ENCODE measurements at places on chromosomes 3 and 15.
A peak's percentile ranks its signal among the peaks of the same experiment; 100 is the strongest.

GRCh38 chr15:69200832-69201745 lies 40.7 kb downstream of the GLCE start:
- no peak for DNase-seq

GRCh38 chr3:108202080-108202479 lies 20.1 kb downstream of the IFT57 start:
- no peak for DNase-seq

DNA sequence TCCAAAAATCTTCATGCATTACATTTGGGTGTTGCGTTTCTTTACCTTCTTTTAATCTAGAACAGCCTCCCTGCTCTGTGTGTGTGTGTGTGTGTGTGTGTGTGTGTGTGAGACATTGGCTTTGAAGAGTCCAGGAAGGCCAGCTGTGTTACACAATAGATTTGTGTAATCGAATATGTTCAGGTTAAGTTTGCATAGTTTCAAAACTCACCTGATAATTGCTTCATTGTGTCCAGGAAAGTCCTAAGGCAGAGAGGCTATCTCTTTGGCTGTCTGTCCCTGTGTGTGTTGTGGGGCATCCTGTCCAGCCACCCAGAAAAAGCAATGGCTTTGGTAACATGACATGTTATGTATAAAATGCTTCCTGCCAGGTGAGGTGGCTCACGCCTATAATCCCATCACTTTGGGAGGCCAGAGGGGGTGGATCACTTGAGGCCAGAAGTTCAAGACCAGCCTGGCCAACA lies 37.5 kb downstream of the ZNF710 start:
- DNase-seq, result no peak

DNA sequence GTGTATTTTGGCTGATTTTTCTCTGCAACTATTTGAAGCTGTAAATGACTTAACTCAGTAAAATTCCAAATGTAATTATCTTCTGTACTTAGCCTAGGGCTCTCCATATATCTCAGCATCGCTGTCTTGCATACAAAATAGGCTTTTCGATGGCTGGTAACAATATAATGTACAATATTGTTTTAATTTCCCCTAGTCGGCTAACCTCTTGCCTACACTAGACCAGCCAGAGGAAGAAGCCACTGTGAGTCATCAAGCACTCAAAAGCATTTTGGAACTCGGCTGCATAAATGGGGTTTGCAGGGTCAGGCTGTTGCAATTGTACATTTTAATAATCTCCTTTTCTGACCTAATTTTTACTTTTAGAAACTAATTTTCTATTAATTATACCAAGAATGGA lies 583.8 kb downstream of the FOXP1 start:
- no peak for DNase-seq

GRCh38 chr15:50232791-50233190 lies 32.7 kb downstream of the HDC start:
- DNase-seq, result no peak

DNA sequence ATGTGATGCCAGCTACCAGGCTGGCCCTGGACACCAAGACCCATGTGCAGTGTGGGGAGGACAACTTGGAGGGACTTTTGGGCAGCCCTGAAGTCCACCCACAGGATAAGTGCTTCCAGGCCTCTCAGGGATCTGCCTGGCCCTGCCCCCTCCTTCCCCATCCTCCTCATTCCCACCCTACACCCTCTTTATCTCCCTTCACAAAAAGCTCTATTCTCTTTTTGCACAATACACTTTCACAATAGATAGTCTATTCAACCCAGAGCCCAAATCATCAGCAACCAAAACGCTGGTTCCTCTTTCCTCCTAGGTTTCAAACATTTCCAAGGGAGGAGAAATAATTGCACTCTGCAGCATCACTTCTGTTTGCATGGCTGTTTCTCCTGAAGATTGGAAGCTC lies 7.8 kb upstream of the ZNF710 start:
- no peak for DNase-seq

- DNase-seq, result no peak
These were observed 58.8 kb downstream of the KAT2B start for GRCh38 chr3:20099060-20099459.

- peak; percentile 38 for DNase-seq
These were observed 156.7 kb downstream of the KLF13 start for GRCh38 chr15:31483053-31483985.

DNA sequence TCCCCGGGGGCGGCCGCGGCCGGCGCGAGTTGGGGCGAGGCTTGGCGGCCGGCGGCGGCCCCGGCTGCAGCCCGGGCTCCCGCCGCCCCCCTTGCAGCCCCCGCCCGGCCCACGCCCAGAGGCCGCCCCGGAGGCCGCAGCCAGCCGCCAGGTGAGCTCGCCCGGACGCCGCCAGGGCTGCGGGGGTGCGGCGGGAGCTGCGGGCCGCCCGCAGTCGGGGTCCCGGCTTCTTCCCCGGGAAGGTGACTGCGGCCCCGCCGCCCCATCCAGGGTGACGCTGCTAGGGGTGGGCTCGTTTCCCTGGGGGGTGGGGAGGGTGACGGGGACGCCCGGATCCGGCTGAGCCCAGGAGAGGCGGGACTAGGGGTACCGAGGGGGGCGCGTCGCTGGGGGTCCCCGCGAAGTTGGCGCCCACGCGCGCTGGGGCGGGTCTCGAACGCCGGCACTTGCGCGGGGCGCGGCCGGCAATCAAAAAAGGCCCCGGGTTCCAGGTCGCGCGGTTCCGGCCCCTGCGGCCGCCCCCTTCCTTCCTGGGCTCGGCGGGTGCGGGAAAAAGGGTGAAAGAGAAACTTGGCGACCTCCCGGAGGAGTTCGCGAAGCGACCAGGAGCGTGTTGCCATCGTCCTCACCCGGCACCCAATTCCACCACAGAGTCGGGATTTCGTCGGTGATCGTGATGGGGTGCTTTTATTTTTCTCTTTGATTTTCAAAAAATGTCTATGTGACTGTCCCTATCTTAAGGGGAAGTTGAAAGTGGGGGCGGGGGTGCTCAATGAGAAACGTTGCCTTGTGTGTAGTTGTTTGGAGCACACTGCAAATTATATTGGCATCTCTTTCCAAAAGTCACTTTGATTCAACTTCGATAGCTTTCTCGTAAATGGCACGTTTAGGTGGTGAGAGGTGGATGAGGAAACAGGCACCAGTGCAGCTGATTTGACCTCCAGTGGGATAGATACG lies 619 bp downstream of the ATXN7 start:
- DNase-seq, result peak; percentile 60

All from testis (tissue), 5 donors.